G401 (cell line): ENCODE measurements at places on chromosomes 3 and 15. TPM values are rescaled to one million over a fixed set of nuclear protein-coding genes. Genes with fewer than 3 reads are reported as not detected.

Gene CCPG1
- 16.5 and 22.3 TPM in 2 replicates for total RNA-seq

GRCh38 chr15:95975212-95975611 is 355.3 kb upstream of the NR2F2 start:
- no peak for DNase-seq

GRCh38 chr3:106740116-106740515 is 637.1 kb upstream of the CCDC54 start:
- no peak for DNase-seq

DNA sequence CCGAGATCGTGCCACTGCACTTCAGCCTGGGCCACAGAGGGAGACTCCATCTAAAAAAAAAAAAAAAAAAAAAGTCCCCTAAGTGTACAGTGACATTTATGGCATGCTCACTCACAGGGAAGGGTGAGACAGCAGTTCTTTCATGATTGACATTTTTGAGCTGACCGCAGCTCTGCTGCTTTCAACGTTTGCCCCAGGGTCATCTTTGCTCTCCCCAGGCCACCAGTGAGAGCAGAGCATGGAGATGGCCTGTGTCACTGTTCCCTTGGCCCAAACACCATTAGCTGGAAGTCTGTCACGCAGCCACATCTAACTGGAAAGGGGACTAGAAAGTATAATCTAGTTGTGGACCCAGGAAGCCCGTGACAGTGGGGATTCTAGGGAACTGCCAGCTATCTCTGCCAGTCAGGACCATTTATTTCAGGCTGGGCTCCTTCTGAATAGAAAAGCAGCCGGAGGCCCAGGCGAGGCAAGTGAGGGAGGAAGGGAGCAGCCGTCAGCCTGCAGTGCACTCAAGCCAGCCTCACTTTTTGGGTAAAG is 193.4 kb upstream of the HES1 start:
- no peak for DNase-seq

DNA sequence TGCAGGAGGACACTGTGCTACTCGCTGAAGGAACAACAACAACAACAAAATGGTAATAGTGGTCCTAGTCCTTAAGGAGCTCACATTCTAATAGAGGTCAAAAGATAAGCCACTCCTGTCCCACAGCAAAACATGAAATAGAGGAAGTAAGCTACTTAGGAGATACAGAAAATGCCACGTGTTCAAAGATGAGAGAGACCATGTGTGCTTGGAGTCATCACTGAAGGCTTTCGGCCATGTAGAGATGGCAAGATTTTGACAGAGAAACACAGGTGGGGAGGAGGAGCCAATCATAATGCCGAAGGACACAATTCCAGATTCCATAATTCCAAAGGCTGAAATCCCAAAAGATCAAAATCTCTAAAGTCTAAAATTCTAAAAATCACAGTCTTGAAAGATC is 24.8 kb upstream of the RIOX2 start:
- no peak for DNase-seq

GRCh38 chr15:99452728-99453636 is 112.8 kb upstream of the MEF2A start:
- DNase-seq = peak; percentile 86

GRCh38 chr3:4613366-4613765 is 120.2 kb downstream of the ITPR1 start:
- no peak for DNase-seq

DNA sequence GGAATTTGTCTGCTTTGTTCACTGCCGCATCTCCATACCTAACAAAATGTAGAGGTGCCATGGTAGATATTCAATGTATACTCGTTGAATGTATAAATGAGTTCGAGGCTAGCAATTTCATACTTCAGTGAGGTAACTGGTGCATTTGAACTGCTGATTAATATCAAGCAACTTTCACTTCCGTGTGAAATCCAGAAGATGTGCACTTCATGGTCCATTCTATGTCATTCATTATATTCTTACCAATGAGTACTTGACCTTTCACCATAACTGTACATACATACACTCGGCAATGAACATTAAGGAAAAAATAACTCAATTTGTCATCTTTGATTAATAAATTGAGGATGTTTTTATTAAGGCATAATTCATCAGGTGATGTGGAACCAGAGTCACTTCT is 598.5 kb downstream of the ZNF385D start:
- no peak for DNase-seq

DNA sequence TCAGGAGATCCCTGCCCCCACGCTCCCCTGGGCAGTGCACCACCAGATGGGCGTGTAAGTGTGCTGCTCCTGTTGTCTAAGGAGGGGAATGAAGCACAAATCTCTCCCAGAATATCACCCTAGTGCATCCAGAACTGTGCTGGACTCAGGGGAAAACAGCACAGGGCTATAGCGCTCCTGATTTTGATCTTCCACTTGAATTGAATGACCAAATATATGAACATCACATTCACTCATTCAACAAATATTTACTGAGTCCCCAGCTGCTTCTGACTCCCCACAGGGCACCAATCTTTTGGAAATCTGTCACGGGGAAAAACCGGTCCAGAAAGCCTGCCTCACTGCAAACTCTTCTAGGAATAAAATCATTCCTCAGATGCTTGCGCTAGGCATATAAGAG is 2.4 kb downstream of the CPLX3 start:
- DNase-seq = peak; percentile 56

- DNase-seq = no peak
Measured at GRCh38 chr15:90009301-90010022, 8.3 kb downstream of the ZNF710 start.

- peak; percentile 23 for DNase-seq
Measured at GRCh38 chr3:38029400-38030125, at the start of gene PLCD1. Gene PLCD1 (minus strand): TSS chr3:38029642. CDS start chr3:38029539, 103 bp downstream.

DNA sequence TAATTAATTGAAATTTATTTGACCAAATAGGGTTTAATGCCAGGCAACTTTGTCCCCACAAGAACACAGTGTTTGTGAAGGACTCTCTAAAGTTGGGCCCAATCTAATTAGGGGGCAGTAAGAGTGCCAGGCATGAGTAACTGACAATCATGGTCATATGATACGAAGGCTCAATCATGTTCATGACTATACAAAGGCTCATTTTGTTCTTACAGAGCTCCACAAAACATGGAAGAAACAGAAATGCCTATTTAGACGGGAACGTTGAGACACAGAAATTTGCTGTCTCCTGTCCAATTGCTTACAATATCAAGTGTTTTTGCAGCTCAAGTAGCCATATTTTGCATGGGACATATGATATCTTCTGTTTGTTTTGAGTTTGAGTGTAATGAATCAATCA is 391.1 kb downstream of the SI start:
- DNase-seq = no peak

- DNase-seq = no peak
Measured at GRCh38 chr3:185442031-185442430, 56.8 kb downstream of the TMEM41A start.

- DNase-seq = peak; percentile 42
Measured at GRCh38 chr3:64530434-64531049, 157.3 kb downstream of the ADAMTS9 start.

GRCh38 chr3:114506591-114507300 is 212.9 kb downstream of the TIGIT start:
- DNase-seq = no peak

Gene DNAH1
- total RNA-seq = 1.2 and 2.5 TPM in 2 replicates

Gene ROPN1B
- not detected in 2 replicates for total RNA-seq

Gene GABRB3
- 11.4 and 16.9 TPM in 2 replicates for total RNA-seq

Gene ZBBX
- not detected in 2 replicates for total RNA-seq

DNA sequence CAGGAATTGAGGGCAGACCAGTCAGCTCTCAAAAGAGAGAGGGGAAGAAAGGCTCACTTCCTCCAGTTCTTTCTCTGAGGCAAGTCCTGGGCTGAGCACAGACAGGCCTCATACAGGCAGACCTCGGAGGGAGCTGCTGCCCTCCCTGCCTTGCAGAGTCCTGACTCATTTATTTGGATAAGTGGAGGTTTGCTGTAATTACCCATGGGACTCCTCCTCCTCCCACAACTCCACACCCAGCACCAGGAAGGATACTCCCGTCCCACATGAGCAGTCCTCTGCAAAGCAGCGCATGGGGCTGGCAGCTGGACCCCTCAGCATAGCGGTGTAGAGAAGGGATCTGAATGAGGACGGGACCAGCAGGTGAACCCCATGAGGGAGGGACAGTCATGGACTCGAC is 13.4 kb upstream of the SCN10A start:
- DNase-seq = no peak

Gene ZNF660
- 1.1 and 6.3 TPM in 2 replicates for total RNA-seq

GRCh38 chr15:76648732-76649444 is 256.3 kb downstream of the SCAPER start:
- no peak for DNase-seq

Gene ABI3BP
- not detected in 2 replicates for total RNA-seq

Gene MME
- 540 and 622 TPM in 2 replicates for total RNA-seq

DNA sequence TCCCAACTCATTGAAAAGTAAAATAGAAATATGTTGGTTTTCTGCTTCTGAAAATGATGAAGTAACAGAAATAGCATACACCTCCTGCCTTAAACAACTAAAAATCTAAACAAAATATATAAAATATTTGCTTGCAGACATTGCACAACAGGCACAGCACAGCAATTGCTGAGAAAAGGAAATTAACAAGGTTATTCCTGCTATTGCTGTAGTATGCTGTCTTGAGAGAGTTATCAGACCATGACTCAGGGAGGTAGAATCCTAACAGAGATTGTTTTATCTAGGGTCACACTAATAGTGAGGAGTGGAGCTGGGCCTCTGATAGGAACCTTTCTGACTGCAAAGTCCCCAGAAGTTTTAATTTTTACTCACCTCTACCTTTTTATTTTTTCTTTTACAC is 72.6 kb downstream of the ZBTB20 start:
- no peak for DNase-seq

Gene MAP1A
- total RNA-seq = 10.0 and 16.4 TPM in 2 replicates

GRCh38 chr3:189563853-189564563 is 67.2 kb upstream of the TP63 start:
- no peak for DNase-seq

- DNase-seq = no peak
Measured at GRCh38 chr3:76131396-76132153, 346.2 kb upstream of the ZNF717 start.

Gene CHRFAM7A
- total RNA-seq = 0.74 TPM in 1 of 2 replicates, not detected in the other

DNA sequence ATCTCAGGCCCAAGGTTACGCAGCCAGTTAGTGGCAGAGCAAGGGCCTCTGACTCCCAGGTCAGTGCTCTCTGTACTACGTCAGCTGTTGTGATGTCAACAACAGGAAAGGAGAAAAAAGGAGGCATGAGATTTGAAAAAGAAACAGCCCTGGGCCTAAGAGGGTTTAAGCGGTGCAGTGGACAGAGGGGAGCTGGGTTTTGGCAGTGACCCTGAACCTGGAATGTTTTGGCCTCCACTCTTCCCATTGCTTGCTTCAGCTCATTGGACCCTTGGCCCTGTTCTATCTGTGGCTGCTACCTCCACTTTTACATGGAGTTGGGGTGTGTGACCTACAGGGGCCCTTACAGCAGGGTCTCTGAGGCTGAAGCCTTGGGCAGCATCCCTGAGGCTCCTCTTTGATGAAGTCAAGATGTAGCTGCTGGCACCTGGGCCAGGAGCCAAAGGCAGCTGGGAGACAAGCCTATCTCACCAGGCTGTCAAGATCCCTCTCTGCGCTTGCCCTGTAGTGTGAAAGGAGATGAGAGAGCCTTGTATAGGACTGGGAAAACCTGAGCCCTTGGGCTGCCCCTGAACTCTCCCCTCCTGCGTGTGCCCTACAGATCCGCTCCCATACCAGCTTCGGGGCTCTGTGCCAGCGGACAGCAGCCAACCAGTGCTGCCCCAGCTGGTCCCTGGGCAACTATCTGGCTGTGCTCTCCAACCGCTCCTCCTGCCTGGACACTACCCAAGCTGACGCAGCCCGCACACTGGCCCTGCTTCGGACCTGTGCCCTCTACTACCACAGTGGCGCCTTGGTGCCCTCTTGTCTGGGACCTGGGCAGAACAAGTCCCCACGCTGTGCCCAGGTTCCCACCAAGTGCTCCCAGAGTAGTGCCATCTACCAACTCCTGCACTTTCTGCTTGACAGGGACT is 8.7 kb downstream of the DISP2 start:
- DNase-seq = peak; percentile 93

DNA sequence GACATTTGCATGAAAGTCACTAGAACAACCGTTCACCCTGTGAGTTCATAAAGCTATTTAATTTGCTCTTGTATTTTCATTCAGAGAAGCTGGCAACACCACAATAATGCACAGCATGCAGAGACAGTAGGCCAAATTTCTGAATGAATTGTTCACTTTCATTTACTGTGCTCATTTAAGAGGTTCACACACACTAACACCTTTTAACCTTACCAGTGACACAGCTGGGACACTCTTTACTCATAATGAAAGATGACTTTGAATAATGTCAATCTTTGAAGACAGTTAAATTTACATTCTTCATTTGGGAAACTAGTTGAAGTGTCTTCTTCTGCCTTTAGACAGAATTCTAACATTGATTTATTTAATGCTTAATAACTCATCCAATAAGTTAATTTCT is 95.7 kb downstream of the ROBO1 start:
- DNase-seq = no peak

GRCh38 chr3:115691964-115692363 is 68.7 kb downstream of the GAP43 start:
- no peak for DNase-seq

Gene CCR9
- total RNA-seq = not detected in 2 replicates

Gene ILDR1
- total RNA-seq = not detected in 2 replicates

- peak; percentile 97 for DNase-seq
Measured at GRCh38 chr3:116299646-116300081, 145.6 kb downstream of the LSAMP start.

Gene PP2D1
- not detected in 2 replicates for total RNA-seq

Gene SEMA5B
- total RNA-seq = 0.03 TPM in 1 of 2 replicates, not detected in the other

DNA sequence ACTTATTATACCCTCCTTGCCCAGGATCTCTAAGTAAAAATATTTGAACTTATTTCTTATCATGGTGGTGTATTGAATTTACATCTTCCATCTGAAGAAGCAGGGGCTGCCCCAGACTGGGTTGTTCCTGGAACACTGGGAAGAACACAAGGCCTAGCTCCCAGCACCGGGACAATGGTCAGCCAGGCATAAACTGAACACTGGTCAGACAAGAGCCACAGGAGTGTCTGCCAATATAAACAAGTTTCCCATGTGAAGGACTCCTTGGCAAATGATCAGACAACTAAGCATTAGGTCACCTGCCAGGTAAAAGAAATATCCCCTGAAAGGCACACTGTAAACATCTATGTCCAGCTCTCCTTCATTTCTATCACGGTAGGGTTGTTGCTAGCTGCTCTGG is 172.4 kb downstream of the ATP8B4 start:
- DNase-seq = no peak

DNA sequence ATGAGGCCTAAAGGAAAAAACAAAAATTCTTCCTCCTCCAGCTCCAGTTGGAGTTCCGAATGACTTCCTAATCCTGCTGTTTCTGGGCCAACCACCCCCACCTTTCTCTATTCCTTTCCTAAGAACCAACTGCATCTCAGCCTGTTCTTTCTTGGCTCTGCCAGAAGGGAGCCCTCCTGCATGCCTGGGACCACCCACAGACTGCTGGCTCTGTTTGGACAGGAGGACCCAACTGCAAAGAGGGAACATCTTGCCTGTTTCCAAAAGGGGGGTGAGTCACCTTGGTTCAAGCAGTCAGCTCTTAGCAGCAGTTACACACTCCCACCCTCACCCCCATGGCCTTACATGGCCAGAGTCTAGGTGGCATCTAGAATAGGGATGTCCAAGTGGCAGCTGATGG is 116.0 kb upstream of the PRICKLE2 start:
- no peak for DNase-seq
